ENCODE measurements at places on chromosomes 5 and 9.

GRCh38 chr5:167678481-167678880 is 613.0 kb upstream of the WWC1 start:
- no peaks in the 10 kb centered on the region for H3K4me1 ChIP-seq
- no peak overlapping the region for H3K27ac ChIP-seq
- DNase-seq, result no peak
- no peaks in the 10 kb centered on the region for H3K27me3 ChIP-seq
- no peak overlapping the region for H3K4me3 ChIP-seq

DNA sequence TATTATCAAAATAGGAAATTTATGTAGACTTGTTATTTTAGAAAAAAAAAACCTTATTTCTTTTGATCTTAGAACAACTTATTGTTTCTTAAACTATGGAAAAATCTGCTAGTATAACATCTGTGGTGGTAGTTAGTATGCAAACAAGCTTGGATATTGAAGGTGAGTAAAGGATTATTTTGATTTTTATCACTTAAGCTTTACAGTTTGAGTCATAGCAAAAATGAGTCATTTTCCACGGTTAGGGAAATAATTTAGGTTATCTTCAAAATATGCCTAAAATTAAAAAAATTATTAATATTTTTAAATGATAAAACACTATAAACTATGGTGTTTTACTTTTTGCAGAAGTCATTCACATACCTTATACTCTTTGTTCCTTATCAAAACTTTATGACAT is 107.2 kb upstream of the DHFR start:
- DNase-seq, result no peak
- no peaks in the 10 kb centered on the region for H3K27me3 ChIP-seq
- H3K4me3 ChIP-seq, result no peak overlapping the region
- H3K27ac ChIP-seq, result no peak overlapping the region
- H3K36me3 ChIP-seq, result peaks cover 11% of the 10 kb centered on the region

DNA sequence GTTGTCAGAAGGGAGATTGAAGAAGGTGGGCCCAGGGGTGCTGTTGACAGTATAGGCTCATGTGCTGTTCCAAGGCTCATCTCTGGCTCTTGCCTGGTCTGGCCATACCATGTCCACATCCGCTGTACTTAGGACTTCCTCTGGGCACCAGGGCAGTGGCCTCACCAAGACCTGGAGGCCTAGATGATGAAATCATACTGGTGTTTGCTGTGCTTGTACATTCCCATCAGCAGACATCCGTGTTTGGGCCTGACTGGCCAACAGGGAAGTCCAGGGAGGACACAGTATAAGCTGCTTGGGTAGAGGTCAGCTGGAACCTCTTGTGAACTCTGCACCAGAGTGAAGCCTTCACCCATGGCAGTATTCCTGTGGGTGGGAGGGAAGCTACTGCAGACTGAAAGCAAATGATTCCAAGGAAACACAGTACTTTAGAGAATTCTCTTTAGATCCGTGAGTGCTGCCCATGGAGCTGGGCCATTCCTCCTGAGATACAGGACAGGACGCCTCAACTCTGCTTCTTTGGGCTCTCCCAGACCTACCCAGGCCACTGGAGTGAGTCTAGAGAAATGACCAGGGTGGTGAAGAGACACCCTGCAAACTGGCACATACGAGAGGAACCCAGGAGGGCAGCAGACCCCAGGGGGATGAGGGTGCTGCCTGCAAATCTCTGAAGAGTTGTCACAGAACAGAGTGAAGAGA is 22.5 kb downstream of the POLR1E start:
- no peak overlapping the region for H3K27ac ChIP-seq
- no peak overlapping the region for H3K4me3 ChIP-seq
- H3K4me1 ChIP-seq, result no peaks in the 10 kb centered on the region

GRCh38 chr9:127159325-127159801 is 36.9 kb upstream of the ANGPTL2 start:
- peaks cover 47% of the 10 kb centered on the region for H3K4me1 ChIP-seq
- no peak overlapping the region for H3K27ac ChIP-seq
- no peak for DNase-seq

- H3K27me3 ChIP-seq, result no peaks in the 10 kb centered on the region
- H3K27ac ChIP-seq, result no peak overlapping the region
- no peaks in the 10 kb centered on the region for H3K36me3 ChIP-seq
- no peak for DNase-seq
- no peaks in the 10 kb centered on the region for H3K4me1 ChIP-seq
These were observed 377.9 kb upstream of the PAPPA start for GRCh38 chr9:115775659-115776058.

- no peak for DNase-seq
- H3K4me1 ChIP-seq, result peaks cover 4% of the 10 kb centered on the region
- no peaks in the 10 kb centered on the region for H3K27me3 ChIP-seq
- H3K36me3 ChIP-seq, result no peaks in the 10 kb centered on the region
These were observed 146.5 kb upstream of the CDH6 start for GRCh38 chr5:31047007-31047406.

GRCh38 chr9:135718616-135719015 is 16.6 kb downstream of the KCNT1 start:
- no peak for DNase-seq
- no peak overlapping the region for H3K4me3 ChIP-seq
- no peaks in the 10 kb centered on the region for H3K4me1 ChIP-seq
- no peaks in the 10 kb centered on the region for H3K36me3 ChIP-seq

All from left ventricle myocardium inferior (tissue), 1 donor.